GM23248 (cell line): ENCODE measurements at places on chromosomes 12 and 14.
A peak's percentile ranks its signal among the peaks of the same experiment; 100 is the strongest.

DNA sequence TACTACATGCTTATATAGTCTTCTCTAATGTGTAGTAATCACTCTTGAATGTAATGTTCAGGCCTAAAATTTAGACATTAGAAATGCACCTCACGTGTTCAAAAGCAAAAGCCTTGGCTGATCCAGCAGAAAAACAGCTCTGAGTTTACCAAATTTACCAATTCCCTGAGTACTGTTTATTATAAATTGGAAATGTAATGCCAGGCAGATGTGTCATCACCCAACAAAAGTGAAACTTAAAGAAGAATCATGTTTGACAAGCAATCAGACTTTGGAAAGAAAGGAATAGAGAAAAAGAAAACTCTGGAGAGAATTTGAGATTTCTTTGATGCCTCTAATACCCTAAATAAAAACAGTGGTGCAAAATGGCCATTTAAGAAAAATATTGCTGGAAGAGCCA is 26.5 kb upstream of the STRAP start:
- DNase-seq: peak; percentile 57

DNA sequence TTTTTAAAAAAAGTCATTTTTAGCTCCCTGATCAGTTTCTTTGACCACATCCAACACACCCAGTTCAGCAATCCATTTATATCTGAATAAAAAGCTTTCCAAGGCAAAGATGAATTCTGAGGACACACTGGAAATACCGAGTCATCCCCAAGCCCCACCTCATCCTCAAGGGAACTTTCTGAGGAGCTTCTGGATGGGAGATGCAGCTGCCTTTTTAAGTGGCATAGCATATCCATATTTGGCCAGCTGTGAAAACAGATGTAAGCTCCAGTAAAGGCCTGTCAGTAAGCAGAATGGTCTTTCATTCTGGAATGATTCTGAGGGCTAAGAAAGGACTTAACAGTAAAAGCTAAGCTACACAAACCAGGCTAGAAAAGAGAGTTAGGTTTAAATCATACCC is 18.4 kb downstream of the ZFYVE1 start:
- DNase-seq: peak; percentile 49

DNA sequence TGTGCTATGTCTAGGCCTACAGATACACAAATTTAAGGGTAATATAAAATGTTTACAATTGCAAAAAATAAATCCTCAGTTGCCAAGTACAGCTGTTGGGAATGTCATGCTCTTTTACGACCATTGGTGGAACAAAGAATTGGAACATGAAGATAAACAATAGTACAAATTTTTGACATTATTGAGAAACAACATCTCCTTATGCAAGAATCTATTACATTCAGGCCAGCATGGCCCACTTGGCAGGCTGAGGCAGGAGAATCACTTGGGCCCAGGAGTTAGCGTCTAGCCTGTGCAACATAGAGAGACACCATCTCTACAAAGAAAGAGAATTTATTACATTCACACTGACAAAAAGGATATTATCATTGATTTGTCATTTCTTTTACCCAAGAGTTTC is 135.9 kb upstream of the NTF3 start:
- no peak for DNase-seq

DNA sequence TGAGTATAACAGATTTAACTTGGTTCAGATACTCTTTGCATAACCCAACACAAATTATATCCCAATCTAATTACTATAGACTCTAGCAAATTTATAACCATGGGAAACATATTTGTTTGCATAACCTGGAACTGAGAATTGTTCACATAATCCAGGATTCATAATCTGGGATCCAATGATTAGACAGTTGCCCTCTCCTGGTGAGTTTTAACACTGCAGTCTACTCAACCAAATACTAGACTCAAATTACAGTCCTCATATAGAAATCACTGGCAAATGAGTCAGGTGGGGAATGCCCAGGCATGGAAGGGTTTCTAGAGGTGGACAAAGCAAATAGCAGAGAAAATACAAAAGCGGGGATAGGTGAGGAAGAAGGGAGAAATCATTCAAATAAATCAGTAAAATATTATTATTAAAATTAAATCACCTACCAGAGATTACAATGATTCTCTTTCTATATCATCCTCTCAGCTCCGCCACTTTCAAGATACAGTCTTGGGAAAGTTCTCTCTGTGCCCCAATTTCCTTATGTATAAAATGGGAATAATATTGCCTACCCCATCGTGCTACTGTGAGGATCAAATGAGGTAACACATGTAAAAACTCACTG is 9.4 kb downstream of the GCH1 start:
- peak; percentile 77 for DNase-seq

GRCh38 chr12:17017402-17017801 is 411.4 kb upstream of the LMO3 start:
- DNase-seq: no peak

DNA sequence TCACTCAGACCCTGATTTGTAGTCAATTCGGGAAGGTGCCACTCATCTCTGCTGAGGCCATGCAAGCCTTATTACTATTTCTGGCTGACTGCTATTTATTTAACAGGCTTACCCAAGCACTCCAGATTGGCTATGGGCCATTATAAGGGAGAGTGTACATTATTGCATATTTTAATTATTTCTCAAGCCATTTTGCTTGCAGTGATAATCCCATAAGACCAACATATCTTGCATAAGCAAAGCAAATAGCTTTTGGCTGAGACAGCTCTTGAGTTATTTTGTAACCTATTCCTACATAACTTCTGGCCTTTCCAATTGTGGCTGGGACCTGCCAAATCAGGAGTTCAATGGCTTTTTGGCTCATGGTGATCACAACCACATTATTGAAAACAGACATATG is 509.6 kb upstream of the USP15 start:
- peak; percentile 26 for DNase-seq

- no peak for DNase-seq
Observed at GRCh38 chr14:38366374-38366773, 110.5 kb upstream of the CLEC14A start.

- peak; percentile 56 for DNase-seq
Observed at GRCh38 chr12:132222096-132222807, 78.0 kb downstream of the NOC4L start.

DNA sequence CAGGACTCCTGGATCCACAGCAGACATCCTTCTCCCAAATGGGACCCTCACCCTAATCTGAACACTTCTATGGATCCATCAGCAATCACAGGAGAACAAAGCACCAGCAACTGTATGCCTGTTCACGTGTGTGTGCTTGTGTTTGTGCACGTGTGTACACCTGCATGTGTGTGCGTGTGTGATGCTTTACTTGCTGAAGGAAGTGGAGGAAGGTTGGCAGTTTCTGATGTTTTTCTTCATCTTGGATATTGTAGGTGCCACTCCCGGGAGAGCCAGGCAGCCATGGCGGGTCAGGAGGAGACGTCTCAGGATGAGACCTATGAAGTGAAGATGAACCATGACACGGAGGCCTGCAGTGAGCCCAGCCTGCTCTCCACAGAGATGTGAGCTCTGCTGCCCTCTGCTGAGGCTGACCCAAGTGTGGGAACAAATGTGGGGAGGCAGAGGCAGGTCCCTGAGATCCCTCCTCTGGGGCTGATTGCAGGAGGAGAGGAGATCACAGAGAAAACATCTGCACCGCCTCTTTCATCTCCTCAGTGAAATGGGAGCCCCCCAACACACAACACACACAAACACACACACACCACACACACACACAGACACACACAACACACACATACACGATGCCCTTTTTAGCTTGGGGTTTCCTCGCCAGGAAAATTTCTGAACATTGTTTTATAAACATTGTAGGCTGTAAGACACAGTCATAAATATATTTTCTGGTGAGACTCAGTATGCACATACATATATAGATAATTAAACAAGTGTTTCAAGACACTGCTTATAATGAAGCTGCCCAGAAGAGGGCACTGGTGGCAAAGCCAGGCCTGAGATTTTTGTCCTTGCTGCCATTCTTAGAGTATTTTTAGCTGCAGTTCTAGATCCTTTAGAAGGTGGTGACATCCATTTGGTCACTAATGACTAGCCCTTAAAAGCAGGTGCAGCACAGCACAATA is 112.2 kb upstream of the FKBP4 start:
- DNase-seq: peak; percentile 64

DNA sequence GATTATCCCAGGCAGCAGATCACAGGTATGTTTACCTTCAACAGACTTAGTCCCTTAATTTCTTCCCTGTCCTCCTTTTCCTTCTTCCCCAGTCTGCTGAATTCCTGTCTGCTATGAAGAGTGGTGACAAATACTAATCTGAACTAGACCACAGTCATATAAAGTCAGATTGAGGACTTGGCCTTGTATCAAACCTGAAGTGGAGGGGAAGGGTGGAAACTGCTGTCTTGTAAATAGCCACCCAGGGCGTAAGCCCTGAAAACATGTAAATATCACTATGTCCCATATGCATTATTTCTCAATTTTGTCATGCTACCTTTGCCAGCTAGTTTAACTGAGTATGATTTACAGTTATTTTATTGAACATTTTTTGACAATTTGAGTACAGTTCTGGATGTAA is 368.0 kb downstream of the CCDC91 start:
- DNase-seq: no peak

DNA sequence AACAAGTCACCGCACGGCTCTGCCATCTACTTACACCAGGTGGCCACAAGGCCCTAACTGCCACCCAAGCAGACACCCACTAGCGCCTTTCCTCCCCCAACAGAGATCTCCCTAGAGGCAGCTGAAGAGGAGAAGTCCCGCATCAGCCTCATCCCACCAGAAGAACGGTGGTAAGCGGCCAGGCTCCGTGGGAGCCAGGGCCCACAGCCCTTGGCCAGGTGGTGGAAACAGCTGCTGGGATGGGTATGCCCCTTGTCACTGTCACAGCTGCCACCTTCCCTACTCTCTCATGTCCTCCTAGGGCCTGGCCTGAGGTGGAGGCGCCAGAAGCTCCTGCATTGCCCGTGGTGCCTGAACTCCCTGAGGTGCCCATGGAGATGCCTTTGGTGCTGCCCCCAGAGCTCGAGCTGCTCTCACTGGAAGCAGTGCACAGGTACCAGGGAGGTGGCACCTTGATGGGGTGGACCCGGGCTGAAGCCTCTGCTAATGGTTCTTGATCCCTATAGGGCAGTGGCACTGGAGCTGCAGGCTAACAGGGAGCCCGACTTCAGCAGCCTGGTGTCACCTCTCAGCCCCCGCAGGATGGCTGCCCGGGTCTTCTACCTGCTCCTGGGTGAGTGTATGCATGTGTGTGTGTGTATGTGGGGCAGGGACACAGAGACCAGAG is 7.5 kb downstream of the REC8 start:
- DNase-seq: no peak

DNA sequence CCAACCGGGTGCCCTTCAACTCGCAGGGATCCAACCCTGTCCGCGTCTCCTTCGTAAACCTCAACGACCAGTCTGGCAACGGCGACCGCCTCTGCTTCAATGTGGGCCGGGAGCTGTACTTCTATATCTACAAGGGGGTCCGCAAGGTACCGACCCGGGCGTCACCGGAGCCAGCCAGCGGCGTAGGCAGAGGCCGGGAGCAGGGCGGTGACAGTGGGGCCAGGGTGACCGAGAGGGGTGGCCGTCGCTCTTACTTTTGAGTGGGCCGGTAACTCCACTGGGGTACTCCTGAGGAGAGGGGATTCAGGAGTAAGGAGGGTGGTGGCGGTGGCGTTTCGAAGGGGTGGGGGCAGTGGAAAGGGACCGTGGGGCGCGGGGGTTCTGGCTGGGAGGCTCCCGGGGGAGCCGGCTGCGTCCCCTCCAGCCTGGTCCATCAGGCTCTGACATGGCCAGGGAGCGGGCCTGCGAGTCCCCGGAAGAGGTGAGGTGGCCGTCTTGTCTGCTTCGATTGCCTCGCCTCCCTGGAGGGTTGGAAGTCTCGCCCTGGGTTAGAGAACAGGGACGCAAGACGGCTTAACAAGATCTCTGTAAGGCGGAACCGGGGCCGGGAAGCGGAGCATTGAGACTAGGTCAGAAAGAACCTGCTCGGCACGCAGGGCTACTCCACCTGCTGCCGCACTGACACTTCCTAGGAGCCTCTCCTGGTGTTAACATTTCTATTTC is 491 bp downstream of the WDR20 start:
- peak; percentile 69 for DNase-seq

DNA sequence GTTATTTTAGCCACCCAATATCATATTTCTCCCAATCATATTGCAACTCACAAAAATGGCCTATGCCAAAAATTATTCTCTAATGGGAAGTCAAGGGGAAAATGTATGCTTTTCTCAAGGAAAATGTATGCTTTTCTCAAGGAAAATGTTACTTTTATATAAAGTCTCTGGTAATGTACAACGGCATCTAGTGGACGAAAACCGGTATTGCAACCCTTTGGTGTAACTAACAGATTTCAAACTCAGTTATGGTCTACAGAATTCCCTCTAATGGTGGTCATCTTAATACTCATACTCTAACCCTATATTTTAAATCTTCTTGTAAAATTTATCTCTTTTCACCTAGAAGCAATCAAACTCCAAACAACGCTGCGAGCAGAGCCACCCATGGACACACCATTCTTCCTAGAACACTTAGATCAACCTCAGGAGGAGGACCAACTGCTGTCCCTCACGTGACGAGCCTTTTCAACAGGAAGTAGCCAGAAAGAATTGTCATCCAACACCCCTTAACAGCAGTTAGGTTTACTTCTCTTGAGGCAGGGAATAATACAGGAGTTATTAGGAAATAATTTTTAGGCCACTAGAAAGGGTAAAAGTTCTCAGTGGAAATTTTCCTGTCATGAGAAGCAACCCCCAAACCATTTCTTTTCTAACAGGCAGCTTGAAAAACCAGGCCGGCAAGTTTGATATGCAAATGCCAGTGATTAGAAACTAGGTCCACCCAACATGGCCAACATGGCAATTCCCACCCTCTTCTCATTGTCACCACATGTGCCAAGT is 20.1 kb downstream of the APOBEC1 start:
- DNase-seq: peak; percentile 52

- no peak for DNase-seq
Observed at GRCh38 chr14:105531088-105531893, 4.9 kb downstream of the TMEM121 start.

- peak; percentile 96 for DNase-seq
Observed at GRCh38 chr14:64504897-64505794, 576 bp downstream of the ZBTB1 start.

DNA sequence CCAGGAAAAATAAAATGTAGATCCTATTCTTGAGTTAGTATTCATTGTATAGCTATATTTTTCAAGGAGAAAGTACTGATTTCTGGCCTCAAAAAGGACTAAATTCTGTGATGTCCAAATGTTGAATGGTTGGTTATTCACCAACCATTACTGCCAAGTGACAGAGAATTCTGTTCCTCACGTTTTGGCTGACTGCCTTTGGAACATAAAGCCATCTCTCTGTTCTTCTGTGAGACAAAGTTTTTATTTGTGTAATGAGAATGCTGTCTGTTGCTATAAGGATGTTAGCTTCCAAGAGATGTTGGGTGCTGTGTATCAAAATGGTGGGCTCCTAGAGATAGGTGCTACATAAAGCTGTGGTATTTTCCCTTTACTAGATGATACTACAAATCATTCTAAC is 9.3 kb downstream of the ZNF410 start:
- DNase-seq: no peak

- no peak for DNase-seq
Observed at GRCh38 chr14:72812292-72812851, 81.5 kb downstream of the DPF3 start.

GRCh38 chr12:28998662-28999120 is 150.4 kb upstream of the FAR2 start:
- DNase-seq: peak; percentile 69
